NCI-H446 (cell line): ENCODE measurements at places on chromosomes 6 and 20.

DNA sequence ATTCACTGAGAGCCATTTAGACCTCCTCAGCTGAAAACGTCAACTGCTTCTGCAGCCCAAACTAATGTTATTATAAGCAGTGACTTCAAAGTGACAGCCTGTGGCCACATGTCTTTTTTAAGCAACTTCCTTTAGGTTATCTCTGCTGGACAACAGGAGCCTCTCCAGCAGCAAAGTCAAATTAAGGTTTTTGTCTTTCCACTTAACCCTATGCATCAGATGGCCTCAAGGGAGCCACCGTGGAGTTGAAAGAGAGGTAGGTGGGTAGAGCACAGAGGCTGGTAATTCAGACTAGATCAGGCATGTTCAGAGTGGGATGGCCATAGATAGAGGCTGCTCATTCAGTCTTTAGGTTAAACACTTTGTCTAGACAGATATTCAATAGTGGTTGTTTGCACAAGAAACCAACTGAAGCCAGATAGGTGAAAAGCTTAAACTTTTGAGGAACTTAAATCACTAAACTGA is 300.6 kb upstream of the ECI2 start:
- DNase-seq = no peak

- no peak for DNase-seq
These were observed 69.4 kb upstream of the BMP2 start for GRCh38 chr20:6698056-6698455.

DNA sequence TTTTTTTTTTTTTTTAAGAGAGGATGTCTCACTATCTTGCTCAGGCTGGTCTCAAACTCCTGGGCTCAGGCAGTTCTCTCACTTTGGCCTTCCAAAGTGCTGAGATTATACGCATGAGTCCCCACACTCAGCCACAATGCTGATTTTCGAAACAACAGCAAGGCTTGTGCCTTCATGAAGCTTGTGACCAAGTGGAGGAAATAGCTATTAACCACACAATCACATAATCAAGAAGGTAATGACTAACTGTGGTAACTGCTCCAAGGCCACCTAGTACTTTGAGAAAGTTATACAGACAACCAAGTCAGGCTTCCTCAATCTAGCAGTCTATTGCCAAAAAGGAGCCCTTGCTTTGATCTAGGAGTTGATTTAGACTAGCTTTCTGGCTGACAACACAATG is 46.3 kb downstream of the SOD2 start:
- no peak for DNase-seq

GRCh38 chr6:79946272-79947190 is 822 bp downstream of the ELOVL4 start:
- DNase-seq = peak; percentile 2

DNA sequence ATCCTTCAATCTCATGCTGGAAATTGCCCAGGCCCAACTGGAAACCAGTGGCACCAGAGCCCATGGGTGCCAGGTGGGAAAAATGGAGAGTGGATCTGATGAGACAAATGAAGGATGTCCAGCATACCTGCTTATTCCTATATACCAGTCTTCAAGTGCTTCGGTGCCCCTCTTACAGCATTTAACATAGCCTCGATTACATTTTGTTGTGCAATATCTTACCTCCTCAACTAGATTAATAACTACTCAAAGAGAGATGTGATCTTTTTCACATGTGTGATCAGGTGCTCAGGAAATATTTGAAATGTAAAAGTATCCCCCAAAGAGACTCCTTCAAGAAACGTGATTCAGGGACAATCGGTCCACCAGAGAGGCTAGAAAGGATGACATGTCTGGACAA is 4.8 kb upstream of the ANKRD66 start:
- no peak for DNase-seq

GRCh38 chr6:74875193-74875592 is 330.7 kb downstream of the COL12A1 start:
- no peak for DNase-seq

GRCh38 chr6:106397431-106397830 is 36.9 kb downstream of the CRYBG1 start:
- no peak for DNase-seq

DNA sequence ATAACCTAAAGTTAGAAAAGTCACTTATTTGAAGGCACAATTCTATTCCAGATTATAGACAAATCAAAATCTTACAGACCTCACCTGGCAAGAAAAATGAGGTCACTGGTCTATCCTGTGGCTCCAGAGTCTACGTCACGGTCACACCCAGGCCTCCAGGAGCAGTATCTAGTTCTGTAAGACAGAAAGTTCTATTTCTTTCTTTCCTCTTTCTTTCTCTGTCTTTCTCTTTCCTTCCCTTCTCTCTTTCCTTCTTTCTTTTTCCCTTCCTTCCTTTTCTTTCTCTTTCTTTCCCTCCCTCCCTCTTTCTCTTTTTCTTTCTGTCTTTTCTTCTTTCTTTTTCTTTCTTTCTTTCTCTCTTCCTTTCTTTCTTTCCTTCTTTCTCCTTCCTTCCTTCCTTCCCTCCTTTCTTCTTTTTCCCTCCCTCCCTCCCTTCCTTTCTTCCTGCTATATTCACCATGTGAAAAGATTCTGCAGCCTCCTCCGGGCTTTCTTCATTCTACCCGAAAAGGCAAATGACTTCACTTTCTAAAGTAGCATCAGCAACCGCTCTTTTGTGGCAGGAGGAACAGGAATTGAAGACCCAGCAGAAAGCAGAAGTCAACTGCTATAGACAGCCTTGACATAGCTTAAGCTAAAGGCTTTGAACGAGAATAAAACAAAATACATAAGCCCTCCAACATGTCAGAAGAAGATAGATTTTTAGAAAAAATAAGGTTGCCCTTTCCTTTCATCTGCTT is 83.9 kb upstream of the SIRPG start:
- DNase-seq = no peak

- peak; percentile 31 for DNase-seq
These were observed 45.9 kb upstream of the PLN start for GRCh38 chr6:118502169-118502568.

DNA sequence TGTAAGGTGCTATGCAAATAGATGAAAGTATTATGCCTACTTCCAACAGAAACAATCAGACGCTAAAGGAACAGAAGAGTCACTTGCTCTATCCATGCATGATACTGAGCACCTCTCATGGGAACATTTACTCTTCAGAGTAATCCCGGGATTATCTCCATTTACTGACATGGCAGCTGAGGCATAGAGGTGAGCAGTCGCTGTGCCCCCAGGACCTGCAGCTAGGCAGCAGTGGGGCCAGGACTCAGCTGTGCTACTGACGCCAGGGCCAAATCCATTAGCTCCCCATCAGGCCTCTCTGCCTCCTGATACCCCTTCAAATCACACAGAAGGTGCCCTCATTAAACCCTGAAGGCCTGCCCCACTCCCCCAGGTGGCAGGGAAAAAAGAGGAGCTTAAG is 51.9 kb downstream of the TRAM2 start:
- no peak for DNase-seq

DNA sequence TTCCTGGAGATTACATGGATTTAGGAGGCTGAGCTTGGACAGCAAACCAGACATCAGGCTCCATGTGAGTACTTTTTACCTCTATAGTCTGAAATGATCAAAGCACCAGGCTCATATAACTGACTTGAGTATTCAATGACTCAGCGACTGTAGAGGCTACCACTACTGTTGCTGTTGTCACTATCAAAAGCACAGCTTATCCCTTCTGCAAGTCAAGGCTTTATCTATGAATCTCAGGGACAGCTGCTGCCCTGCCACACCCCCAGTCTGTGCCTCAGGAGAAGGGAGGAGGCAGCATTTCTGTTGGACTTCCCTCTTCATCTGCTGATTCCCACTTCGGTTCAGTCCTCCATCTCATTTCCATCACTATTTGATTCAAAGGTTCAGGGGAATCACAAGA is 80.5 kb upstream of the CNR1 start:
- DNase-seq = no peak

DNA sequence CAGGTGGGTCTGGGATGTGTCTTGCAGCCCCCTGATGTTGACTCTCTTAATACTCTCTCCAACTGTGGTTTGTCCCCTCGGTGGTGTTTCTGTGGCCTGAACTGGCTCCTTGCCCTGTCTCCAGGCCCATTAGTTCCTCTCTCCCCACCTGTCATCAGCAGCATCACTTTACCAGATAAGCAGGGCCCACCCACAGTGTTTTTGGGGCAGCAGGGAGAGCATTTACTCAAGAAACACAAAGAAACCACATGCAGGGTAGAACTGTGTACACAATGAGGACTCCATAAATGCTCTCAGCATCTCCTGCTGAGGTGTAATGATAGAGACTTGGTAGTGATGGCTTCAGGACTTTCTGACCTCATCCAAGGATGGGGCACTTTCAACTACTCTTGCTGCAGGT is 20.2 kb upstream of the MRPS18A start:
- DNase-seq = no peak

GRCh38 chr6:12081771-12082170 is 69.7 kb downstream of the HIVEP1 start:
- no peak for DNase-seq

DNA sequence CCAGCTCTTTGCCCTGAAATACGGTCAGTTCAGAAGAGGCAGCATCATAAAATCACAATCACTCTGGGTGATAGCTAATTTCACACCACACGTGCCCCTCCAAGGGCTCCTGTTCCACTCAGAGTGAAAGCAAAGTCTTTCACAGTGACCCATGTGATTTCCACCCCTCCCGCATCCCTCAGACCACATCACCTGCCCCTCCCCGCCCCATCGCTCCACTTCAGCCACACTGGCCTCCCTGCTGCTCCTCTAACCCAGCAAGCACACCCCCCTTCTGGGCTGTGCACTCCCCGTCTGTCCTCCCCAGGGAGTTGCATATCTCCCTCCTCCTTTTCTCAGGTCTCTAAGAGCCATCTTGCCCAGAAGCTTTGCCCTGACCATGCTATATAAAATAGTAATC is 74.5 kb downstream of the PSMG4 start:
- DNase-seq = no peak

GRCh38 chr20:62602550-62602949 is 39.8 kb upstream of the SLCO4A1 start:
- DNase-seq = no peak

- DNase-seq = no peak
These were observed 325.3 kb downstream of the GJA1 start for GRCh38 chr6:121760745-121761144.

DNA sequence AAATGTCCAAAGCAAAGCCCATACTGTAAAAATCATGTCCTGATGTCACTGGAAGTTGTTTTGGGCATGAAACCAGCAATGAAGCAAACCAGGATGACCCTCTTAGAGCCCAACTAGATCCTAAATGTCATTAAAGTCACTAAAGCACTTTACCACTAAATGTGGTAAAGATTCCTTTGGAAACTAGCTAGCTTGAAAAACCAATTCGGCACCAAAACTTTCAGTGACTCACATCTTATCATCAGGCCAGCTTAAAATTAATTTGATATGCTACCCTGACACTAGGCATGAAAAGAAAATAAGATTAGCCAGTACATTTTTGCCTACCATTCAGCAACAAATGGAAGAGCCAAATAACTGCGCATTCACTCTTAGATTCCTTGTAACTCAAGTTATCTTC is 145.8 kb downstream of the PACRG start:
- DNase-seq = no peak

- DNase-seq = no peak
These were observed 186.7 kb downstream of the NKAIN2 start for GRCh38 chr6:123990376-123990775.

DNA sequence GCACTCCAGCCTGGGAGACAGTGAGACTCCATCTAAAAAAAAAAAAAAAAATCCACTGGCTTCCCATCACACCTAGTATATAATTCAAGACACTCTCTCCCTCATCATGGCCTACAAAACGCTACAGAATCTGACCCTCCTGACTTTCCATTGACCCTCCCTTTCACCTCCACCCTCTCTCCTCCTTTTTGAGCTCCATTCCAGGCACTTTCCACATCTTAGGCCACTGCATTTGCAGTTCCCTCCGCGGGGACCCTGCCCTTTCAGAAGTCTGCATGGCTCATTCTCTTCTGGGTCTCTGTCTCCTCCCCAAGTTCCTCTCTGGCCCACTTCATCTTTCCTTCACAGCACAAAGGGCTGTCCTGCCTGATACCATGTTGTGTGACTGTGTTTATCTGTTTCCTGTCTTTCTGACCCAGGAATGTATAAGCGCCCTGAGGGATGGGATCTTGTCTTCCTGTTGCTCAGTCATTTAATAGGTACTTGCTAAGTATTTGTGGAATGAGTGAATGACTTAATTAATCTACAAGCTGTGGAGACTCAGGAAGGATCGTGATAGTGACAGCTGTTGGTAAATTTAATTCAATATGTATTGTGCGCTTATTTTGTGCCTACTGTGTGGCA is 35.2 kb downstream of the NCR2 start:
- no peak for DNase-seq

DNA sequence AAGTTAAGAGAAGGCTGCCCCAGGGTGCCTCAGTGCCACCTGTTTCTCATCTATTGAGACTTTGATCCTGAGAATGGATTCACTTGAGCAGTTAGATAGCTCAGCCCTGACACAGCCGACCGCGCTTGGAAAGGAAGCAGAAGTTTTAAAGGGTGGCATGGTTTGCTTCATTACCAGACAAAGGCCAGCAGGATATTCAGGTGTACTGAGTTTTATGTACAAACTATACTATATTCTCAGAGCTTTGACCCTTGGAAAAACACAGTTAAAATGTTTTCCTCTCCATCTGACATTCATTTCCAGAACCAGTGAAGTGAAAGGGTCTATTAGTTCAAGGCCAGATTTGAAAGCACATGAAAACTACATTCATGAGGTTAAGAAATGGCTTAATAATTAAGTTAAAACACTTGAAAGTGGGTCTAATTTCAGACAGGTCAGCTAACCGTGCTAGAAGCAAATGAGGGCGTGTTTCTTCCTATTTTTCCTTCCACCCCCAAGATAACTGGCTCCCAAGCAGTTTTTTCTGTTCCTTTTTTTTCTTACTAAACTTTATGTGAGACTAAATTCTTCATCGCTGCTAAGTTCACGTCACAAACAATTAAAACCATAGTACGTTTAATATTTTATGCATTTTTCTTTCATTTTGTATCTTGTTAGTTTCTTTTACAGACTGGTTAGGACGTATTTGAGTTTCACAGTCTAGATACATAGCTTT is 385.3 kb upstream of the SOX4 start:
- no peak for DNase-seq

- DNase-seq = no peak
These were observed 17.5 kb downstream of the ATXN1 start for GRCh38 chr6:16743664-16744210.

DNA sequence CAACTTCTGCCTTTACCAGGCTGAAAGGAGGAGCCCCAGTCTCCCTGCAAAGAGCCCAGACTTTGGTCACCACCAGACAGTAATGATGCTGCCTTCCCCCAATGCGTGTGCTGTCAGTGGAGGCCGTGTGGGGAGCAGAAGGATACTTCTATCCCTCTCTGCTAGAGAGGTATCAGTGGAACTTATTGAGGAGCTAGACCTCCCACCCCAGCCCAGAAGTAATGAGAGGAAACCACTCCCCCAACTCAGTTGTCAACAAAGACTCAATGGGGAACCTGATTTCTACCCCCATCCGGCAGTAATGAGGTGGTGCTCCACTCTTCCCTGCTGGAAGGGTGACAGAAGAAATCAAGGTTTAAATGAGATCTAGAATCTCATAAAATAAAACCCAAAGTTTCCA is 4.4 kb upstream of the WFDC8 start:
- DNase-seq = no peak
